Muscle of back (tissue), 13 donors: ENCODE measurements at places on chromosomes 1 and 21.

DNA sequence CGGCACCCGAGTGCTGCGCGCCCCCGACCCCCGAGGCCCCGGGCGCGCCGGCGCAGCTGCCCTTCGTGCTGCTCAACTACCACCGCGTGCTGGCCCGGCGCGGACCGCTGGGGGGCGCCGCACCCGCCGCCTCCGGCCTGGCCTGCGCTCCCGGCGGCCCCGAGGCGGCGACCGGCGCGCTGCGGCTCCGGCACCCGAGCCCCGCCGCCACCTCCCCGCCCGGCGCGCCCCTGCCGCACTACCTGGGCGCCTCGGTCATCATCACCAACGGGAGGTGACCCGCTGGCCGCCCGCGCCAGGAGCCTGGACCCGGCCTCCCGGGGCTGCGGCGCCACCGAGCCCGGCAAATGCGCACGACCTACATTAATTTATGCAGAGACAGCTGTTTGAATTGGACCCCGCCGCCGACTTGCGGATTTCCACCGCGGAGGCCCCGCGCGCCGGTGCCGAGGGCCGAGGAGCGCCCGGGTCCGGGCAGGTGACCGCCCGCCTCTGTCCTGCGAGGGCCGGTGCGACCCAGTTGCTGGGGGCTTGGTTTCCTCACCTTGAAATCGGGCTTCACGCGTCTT lies 49.0 kb downstream of the SIM2 start:
- DNase-seq = peak; percentile 58

DNA sequence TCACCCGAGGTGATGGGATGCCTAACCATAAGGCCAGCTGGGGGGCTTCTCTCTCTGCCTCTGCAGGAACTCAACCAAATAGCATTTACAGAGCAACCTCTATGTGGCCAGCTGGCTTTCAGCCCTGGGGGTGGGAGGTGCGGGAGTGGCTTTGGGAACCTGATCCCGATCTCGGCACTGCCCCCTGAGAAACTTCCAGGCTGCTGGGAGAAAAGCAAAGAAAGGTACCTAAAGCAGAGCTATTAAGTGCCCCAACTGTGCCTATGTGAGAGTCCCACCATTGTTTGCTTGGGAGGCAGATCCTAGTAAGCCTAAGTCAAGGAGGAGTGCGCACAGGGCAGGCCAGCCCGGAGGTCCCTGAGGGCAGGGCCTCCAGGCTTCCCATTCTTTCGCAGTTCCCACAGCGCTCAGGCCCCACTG lies 7.0 kb downstream of the KRTCAP2 start:
- no peak for DNase-seq

DNA sequence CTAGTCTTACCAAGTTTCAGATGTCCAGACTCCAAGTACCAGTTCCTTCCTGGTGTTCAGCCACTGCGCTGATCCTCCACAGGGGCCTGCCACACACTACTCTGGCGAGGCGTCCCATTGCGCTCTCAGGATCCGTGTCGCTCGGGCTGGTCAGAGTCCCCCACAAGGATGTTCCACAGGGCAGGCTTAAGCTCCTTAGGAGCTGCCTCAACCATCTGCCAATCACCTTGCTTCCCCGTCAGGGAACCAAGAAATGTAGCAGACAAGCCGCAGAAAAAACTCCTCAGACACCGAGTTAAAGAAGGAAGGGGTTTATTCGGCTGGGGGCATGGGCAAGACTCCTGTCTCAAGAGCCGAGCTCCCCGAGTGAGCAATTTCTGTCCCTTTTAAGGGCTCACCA lies 9.8 kb downstream of the OR2W3 start:
- no peak for DNase-seq

- DNase-seq = no peak
Measured at GRCh38 chr1:41764656-41765055, 154.1 kb downstream of the HIVEP3 start.

DNA sequence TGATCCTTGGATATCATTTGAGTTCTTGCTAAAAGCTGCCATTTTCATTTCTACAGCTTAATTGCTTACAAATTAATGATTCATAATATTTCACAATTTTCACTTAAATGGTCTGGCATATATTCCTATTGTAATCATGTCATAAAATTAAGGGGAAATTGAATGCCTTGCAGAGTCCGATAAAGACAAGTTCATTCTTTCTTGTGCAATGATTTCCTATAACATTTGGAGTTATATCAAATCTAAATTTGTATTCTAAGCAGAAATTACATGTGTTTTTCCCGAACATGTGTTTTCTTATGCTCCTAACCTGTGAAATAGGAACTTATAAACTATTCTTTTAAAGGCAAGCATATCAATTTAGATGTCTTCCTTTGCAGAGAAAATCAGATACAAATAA lies 118.3 kb upstream of the CYYR1 start:
- no peak for DNase-seq

- DNase-seq = no peak
Measured at GRCh38 chr1:145824499-145824842, 471 bp downstream of the POLR3C start.

DNA sequence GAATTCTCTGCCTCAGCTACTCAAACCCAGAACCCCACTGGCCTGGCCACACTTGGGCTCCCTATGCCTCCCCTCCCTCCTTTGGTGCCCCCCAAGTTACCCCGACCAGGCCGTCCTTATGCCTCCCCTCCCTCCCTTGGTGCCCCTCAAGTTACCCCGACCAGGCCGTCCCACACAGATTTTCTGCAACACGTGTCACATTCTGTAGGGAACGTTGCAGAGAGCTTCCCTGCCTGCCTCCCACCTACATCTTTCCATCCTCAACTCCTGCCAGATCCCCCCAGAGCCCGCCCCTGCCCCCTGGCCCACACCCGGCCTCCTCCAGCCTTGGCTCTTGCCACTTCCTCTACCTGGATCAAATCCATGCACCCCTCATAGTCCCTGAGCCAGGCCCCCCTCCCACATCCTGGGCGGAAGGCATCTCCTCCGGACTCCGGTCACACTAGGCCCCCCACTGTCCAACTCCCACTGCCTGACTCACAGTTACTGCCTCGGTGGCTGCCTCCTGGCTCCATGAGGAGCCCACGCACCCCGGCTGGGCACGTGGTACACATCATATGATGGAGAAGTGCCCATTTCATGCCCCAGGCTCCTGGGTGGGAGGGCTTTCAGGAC lies 41.2 kb downstream of the KCNAB2 start:
- DNase-seq = peak; percentile 44
